Fibroblast of gingiva (primary cell): ENCODE measurements at places on chromosomes 4 and X.
A peak's percentile ranks its signal among the peaks of the same experiment; 100 is the strongest.

- peak; percentile 58 for DNase-seq
Observed at GRCh38 chr4:145907812-145908211, 30.8 kb downstream of the ZNF827 start.

- no peak for DNase-seq
Observed at GRCh38 chr4:116913451-116913850, 171.9 kb downstream of the TRAM1L1 start.

GRCh38 chr4:19776929-19777328 is 474.8 kb upstream of the SLIT2 start:
- no peak for DNase-seq

- no peak for DNase-seq
Observed at GRCh38 chrX:151878574-151878973, 34.1 kb upstream of the MAGEA4 start.

- no peak for DNase-seq
Observed at GRCh38 chrX:39133971-39134370, 332.7 kb downstream of the MID1IP1 start.

DNA sequence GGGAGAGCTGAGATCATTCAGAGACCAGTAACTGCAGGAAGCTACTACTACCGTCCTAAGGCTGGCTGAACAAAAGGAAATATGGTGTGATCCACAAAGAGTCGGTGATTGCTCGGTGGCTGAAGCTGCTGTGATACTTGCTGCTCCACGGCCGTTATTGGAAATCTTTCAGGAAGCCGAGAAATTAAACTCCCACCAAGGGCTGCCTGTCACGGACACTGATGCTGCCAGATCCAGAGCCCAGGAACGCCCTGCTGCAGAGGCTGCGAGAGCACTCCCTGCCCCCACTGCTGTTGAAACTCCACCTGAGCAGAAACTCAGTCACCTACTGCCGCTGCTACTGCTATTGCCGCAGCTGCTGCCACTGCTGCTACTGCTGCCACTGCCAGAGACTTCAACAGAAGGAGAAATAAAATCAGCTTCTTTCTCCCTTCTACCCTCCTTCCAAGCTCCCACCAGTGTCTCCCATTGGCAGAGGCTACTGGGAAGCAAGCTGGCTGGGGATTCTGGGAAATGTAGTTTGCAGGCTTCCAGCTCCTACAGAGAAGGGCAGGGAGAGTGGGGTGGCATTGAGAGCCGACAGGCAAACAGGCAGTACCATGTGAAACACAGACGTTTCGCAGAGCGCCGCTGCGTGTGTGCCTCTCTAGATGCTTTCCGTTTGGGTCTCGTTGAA is 126.0 kb upstream of the ENPP6 start:
- DNase-seq: peak; percentile 69

GRCh38 chr4:147760695-147761094 is 28.8 kb downstream of the ARHGAP10 start:
- peak; percentile 21 for DNase-seq

DNA sequence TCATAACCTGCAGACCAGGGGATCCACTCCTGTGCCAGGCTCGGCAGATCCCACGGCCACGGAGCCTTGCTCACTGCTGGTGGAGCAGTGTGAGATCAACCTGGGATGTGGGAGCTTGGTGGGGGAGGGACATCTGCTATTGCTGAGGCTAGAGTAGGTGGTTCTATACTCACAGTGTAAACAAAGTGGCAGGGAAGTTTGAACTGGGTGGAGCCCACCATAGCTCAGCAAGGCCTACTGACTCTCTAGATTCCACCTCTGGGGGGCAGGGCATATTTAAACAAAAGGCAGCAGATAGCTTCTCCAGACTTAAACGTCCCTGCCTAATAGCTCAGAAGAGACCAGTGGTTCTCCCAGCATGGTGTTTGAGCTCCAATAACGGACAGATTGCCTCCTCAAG is 54.7 kb upstream of the EPHA5 start:
- DNase-seq: no peak

GRCh38 chr4:109207061-109207460 is 95.4 kb downstream of the COL25A1 start:
- DNase-seq: peak; percentile 15

GRCh38 chr4:8262637-8263322 is 6.8 kb upstream of the HTRA3 start:
- DNase-seq: no peak

DNA sequence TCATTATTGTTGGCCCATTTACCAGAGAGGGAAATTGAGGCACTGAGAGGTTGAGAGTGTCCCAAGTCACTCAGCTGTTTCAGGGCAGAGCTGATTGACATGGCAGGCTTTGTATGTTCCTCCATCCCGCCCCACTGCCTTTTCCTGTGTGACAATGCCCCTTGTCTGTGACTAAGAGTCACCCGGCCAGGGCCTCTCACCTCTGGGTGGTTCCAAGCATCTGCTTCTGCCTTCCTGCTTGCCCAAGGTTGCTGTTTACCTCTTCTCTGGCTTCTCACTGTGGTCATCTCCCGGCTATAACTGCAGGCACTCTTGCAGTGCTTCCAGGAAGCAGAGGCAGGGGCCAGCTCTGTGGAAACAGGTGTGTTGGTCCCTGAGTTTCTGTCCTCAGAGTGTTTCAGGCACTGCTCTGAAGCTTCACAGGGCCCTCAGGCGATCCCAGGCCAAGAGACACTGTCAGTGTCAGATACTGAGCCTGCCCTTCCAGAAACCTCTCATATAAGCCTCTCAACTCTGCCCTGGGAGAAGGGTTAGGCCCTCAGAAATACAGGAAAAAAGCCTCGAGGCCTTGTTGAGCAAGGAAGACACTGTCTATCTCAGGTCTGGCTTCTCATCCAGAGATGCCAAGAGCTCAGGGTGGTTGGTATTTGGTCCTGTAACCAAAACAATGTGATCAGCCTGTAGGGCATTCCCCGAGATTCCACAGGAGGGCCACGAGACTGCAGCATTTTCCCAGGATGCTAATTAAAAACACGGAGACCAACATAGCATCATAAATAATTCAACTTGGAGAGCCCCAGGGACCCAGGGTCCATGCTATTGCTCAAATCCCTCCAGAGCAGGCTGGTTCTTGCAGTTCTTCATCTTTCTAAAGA is 42.0 kb upstream of the PROM1 start:
- peak; percentile 7 for DNase-seq

DNA sequence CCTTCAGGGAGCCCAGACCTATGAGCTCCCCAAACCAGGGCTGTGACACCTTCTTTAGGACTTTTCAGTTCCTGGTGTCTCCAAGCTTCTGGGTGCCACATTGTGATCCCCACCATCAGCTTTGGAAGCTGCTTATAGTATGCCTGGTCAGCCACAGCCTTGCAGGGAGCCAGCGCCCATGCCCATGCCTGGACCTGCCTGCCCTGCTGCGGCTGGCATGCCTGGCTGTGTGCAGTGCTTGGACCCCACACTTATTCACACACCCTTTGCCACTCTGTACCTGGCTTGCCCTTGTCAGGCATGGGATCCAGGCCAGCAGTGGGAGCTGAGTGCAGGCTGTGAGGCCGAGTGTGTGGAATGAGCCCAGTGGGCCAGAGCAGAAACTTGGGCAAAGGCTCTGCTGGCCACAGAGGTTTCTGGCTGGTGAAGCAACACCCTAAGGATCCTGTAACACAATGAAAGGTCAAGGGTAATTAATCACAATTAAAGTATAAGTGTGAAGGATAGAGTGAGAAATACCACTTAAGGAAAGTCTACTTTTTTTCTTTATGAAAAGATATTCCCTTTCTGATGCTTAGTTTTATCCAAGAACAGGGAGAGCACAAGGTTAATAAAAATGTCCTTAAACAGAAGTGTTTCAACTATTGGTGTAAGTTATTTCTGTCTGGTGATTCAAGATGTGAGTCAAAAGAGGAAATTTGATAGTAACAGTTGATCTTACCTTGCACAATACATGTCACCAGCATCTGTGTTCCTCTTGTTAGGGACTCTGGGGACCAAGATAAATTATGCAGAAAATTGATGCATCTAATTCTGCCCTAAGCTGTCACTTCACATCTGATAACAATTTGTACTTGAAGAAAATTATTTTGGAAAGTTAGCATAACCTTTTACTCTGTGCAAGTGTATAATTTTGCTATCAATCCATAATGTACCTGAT is 161.8 kb downstream of the FAM47A start:
- DNase-seq: no peak

DNA sequence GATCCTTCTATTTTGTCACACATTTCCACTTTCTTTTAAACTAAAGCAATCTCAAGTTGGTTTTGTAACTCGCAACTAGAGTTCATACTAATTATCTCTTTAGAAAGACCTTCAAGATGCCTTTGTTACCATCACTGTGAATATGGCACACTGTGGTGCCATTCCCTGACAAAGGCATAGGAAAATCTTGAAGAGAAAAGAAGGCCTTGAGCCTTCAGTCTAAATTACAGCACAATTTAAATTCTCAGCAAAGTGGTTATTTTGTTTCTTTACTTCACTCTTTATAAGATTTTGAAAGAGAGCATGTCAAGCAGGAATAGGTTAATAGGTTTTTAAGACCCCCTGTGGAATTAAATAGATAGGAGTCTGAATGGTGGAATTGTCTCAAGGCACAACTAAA is 89.0 kb upstream of the BANK1 start:
- DNase-seq: no peak

DNA sequence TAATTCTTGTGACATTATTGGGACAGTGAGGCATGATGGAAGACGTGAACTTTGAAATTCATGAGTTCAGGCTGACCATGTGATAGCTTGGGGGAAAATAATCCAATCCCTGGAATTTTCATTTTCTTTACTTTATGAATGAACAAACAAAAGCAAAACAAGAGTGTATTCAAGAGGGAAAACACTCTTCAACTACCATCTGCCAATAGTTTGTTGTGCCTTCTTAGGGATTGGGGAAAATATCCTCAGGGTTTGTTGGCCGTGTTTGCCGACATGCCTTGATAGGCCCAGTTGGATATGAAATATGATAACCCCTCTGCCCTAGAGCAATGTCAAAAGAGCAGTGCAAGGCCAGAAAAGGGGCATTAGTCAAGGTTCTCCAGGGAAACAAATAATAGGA is 80.8 kb upstream of the CLNK start:
- DNase-seq: no peak

DNA sequence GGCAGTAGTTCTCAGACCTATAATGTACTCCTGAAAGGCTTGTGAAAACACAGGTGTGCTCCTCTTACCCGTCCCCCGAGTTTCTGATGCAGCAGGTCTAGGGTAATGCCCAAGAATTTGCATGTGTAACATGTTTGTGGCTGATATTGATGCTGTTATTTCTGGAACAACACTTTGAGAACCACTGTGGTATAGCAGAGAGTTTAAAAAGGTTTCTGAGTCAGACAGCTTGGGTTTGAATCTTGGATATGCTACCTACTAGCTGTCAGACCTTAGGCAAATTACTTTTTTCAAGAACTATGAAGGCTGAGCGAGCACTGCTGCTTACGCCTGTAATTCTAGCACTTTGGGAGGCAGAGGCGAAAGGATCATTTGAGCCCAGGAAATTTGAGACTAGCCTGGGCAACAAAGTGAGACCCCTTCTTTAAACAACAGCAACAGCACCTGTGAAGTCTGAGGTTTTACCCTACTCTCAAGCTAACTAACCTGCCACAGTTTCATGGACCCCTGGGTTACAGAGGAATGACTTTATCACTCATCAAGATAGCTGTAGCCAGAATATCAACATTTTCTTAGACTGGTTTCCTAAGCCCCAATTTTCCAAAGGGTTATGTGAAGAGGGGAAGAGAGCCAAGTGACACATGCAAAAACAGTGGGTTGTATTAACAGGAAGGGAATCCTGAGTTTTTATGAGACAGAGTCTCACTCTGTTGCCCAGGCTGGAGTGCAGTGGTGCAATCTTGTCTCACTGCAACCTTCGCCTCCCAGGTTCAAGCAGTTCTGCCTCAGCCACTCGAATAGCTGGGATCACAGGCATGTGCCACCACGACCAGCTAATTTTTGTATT is 5.1 kb downstream of the AFF1 start:
- no peak for DNase-seq

DNA sequence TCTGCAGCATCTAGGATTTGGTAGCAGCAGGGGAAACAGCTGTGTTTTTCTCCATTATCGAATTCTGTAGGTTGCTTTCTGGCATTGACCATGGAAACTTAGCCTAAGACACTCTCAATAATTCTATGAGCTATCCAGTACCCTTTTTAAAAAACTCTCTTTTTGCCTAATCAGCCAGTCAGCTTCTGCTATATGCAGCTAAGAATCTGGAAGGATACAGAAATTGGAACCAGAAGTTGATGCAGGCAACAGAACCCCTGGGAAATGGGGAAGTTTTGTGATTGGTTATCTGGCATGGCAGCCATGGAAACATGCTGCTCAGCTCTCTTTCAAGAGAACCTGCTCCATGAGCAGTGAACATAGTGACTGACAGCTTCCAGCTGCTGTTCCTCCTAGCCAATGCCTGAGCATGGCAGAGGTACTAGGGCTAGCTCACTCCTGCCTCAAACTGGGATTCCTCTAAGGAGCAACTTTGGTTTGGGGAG is 417.6 kb upstream of the MAOA start:
- no peak for DNase-seq

- peak; percentile 79 for DNase-seq
Observed at GRCh38 chr4:113292371-113293042, 243.1 kb downstream of the ANK2 start.

DNA sequence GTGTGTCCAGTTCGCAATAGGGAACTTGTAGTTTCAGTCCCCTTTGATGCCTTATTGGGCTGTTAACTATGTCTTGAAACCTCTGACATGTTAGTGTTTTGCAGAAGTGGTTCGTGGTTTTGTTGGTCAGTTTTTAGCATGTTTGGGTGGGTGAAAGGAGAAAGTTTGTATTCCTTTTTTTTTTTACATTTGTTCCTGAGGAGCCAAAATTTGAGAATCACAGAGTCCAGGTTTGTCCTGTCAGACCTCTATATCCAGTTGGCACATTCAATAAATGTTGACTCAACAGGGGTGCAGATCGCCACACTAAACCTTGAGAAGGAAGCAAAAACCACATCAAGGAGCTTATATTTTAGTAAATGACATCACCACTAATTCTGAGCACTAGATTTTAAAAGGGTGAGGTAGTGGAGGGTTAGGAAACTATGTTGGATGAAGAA is 26.2 kb downstream of the DLG3 start:
- DNase-seq: no peak

DNA sequence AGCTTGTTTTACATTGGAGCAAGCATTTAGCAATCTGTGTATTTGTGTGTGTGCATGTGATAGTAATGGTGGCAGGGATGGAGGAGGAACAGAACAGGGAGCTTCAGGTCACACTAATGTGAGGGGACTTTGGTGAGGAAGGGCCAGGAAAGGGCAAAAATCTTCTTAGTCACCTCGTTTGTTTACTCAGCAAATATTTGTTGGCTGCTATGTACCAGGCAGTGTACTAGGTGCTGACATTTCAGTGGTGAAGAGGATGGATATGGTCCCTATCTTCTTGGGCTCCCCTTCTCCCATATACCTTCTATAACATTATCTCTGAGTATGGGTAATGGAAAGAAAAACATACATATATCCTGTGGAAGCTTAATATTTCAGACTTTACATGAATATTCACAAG is 48.5 kb upstream of the HDAC8 start:
- DNase-seq: no peak
